ENCODE measurements at places on chromosomes 2 and 18. TPM values are rescaled to one million over a fixed set of nuclear protein-coding genes. Genes with fewer than 3 reads are reported as not detected.

HOXD13 gene
- not detected for total RNA-seq

FSHR gene
- not detected for total RNA-seq

C2orf80 gene
- total RNA-seq: not detected

MAP3K19 gene
- not detected for total RNA-seq

CD226 gene
- total RNA-seq: 1.1 TPM

C2orf78 gene
- total RNA-seq: not detected

DSG1 gene
- not detected for total RNA-seq

DRC1 gene
- total RNA-seq: 0.18 TPM

Data from IMR-90 (cell line).